ENCODE measurements at places on chromosomes 4 and X.

DNA sequence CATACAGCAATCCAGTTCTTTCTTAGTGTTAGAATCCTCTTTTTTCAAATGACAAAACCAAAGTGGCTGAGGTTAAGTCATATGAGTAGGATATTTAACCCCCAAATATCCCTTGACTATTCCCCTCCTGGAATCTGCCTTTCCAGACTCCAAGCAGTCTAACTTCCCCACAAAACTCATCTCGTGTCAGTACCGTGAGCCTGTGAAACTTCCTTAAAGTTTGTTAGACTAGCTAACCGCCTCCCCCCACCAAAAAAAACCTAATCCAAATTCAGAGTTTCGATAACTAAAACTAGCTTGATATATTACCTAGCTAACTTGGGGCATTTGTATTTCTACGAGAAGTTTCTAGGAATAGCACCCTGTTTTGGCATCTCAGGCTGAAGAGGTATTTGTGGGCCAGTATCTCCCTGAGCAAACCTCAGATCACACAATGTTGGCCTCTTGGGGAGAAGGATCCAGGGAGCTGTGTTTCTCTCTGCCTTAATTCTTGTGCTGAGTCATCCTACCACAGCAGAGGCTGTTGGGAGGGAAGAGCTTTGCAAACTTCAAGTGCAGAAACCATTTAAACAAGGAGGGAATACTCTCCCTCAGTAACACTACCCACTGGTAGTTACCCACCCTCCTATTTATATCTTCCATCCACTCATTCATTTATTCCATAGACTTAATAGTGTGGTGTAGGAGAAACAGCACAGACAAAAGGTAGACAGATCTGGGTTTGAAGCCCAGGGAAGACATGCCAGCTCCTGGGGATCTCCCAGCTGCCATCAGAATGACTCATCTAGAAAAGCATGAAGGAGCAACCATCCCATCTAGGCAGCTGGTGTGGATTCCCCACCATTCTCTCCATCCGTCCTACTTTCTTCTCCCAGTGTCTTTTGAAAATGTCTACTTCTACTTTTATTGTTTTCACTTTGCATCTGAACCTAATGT is 39.3 kb upstream of the TXK start:
- DNase-seq, result no peak
- H3K4me3 ChIP-seq, result no peak overlapping the region
- H3K36me3 ChIP-seq, result peaks cover 12% of the 10 kb centered on the region
- no peak overlapping the region for H3K27ac ChIP-seq
- peaks cover 17% of the 10 kb centered on the region for H3K4me1 ChIP-seq
- H3K27me3 ChIP-seq, result no peaks in the 10 kb centered on the region

- peaks cover 20% of the 10 kb centered on the region for H3K4me1 ChIP-seq
- H3K36me3 ChIP-seq, result peaks cover 65% of the 10 kb centered on the region
- no peak overlapping the region for H3K4me3 ChIP-seq
- peak overlapping the region; percentile 43 for H3K27ac ChIP-seq
- no peak for DNase-seq
- H3K27me3 ChIP-seq, result no peaks in the 10 kb centered on the region
These were observed 98.6 kb downstream of the HUWE1 start for GRCh38 chrX:53587795-53588420.

DNA sequence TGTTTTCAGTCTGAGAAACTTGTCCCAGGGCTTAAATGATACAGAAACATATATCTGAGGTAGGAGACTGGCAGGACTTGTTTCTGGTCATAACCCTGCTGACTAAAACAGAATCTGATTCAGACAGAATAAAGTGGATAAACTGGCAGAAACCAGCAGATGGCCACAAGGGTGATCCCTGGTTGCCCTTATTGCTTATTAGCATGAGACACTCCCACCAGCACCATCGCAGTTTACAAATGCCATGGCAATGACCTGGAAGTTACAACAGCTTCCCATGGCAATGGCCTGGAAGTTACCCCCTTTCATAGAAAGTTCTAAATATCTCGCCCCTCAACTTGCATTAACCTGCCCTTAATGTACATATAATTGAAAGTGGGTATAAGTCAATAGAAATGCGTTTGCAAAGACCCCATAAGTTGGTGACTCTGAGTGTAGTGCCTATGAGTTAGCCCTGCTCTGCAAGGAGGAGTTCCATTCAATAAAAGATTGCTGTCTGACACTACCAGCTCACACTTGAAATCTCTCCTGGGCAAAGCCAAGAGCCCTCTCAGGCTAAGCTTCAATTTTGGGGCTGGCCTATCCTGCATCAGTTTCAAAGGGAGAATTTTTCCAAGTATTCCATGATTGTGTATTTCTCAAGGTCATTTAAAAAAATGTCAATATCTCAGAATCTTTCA is 52.9 kb upstream of the PAGE5 start:
- no peak for DNase-seq
- H3K27me3 ChIP-seq, result peaks cover 6% of the 10 kb centered on the region
- H3K27ac ChIP-seq, result no peak overlapping the region

GRCh38 chr4:76585897-76586360 is 150.9 kb downstream of the SHROOM3 start:
- H3K27ac ChIP-seq, result no peak overlapping the region
- DNase-seq, result no peak
- H3K27me3 ChIP-seq, result peaks cover 67% of the 10 kb centered on the region
- no peaks in the 10 kb centered on the region for H3K36me3 ChIP-seq
- H3K4me1 ChIP-seq, result no peaks in the 10 kb centered on the region
- H3K4me3 ChIP-seq, result no peak overlapping the region

GRCh38 chr4:168972596-168972995 is 37.5 kb downstream of the CBR4 start:
- peaks cover 15% of the 10 kb centered on the region for H3K4me1 ChIP-seq
- peaks cover 11% of the 10 kb centered on the region for H3K36me3 ChIP-seq
- H3K27ac ChIP-seq, result no peak overlapping the region

- no peak overlapping the region for H3K27ac ChIP-seq
- H3K36me3 ChIP-seq, result no peaks in the 10 kb centered on the region
These were observed 64.3 kb downstream of the ZFYVE28 start for GRCh38 chr4:2354118-2354517.

- DNase-seq, result no peak
- no peaks in the 10 kb centered on the region for H3K27me3 ChIP-seq
- no peak overlapping the region for H3K27ac ChIP-seq
- H3K4me1 ChIP-seq, result peaks cover 1% of the 10 kb centered on the region
- H3K36me3 ChIP-seq, result peaks cover 10% of the 10 kb centered on the region
- H3K4me3 ChIP-seq, result no peak overlapping the region
These were observed 28.3 kb downstream of the ENOX2 start for GRCh38 chrX:130874751-130875150.

DNA sequence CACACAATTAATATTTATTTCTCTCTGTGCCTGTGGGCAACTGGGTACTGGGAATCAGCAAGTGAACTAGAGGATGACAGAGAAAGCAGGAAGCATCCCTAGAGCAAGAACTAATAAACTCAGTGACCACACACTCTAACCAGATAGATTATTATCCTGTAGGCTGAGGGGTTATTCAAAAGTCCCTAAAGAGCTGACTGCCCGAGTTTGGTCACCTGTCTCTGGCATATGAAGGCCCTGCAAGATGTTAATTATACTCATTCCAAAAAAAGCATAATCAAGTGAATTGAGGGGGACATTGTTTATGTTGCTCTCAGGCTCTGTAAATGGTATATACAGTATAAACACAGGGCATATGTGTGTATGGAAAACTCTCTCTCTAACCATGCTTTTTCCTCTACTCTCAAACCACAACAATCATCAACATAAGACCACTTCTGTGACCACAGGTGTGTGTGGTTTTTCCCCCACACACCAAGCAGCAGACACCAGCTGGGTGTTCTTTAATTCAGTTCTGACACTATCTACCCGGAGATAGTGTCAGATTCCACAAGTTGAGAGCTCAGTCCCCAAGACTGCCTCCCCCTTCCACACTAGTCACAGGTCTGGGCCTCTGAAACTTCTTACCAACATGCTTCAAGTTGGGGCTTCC is 6.2 kb upstream of the HPSE start:
- peaks cover 12% of the 10 kb centered on the region for H3K36me3 ChIP-seq
- peak; percentile 77 for DNase-seq
- peaks cover 43% of the 10 kb centered on the region for H3K27me3 ChIP-seq
- H3K4me3 ChIP-seq, result peak overlapping the region; percentile 26

GRCh38 chrX:24767557-24767956 is 73.8 kb downstream of the POLA1 start:
- H3K4me1 ChIP-seq, result no peaks in the 10 kb centered on the region
- H3K27ac ChIP-seq, result no peak overlapping the region
- no peak overlapping the region for H3K4me3 ChIP-seq
- peaks cover 44% of the 10 kb centered on the region for H3K36me3 ChIP-seq

- no peak overlapping the region for H3K27ac ChIP-seq
- H3K4me1 ChIP-seq, result no peaks in the 10 kb centered on the region
- no peak for DNase-seq
- no peak overlapping the region for H3K4me3 ChIP-seq
- H3K27me3 ChIP-seq, result no peaks in the 10 kb centered on the region
- no peaks in the 10 kb centered on the region for H3K36me3 ChIP-seq
These were observed 402.2 kb upstream of the FGF13 start for GRCh38 chrX:139113708-139114107.

- H3K27me3 ChIP-seq, result peaks cover 2% of the 10 kb centered on the region
- no peak overlapping the region for H3K4me3 ChIP-seq
- H3K36me3 ChIP-seq, result no peaks in the 10 kb centered on the region
- DNase-seq, result no peak
These were observed 148.6 kb downstream of the GC start for GRCh38 chr4:71635139-71635748.

GRCh38 chr4:142128529-142128928 is 492.1 kb downstream of the IL15 start:
- H3K27ac ChIP-seq, result no peak overlapping the region
- H3K4me1 ChIP-seq, result peaks cover 2% of the 10 kb centered on the region
- H3K4me3 ChIP-seq, result no peak overlapping the region
- no peak for DNase-seq
- no peaks in the 10 kb centered on the region for H3K27me3 ChIP-seq

DNA sequence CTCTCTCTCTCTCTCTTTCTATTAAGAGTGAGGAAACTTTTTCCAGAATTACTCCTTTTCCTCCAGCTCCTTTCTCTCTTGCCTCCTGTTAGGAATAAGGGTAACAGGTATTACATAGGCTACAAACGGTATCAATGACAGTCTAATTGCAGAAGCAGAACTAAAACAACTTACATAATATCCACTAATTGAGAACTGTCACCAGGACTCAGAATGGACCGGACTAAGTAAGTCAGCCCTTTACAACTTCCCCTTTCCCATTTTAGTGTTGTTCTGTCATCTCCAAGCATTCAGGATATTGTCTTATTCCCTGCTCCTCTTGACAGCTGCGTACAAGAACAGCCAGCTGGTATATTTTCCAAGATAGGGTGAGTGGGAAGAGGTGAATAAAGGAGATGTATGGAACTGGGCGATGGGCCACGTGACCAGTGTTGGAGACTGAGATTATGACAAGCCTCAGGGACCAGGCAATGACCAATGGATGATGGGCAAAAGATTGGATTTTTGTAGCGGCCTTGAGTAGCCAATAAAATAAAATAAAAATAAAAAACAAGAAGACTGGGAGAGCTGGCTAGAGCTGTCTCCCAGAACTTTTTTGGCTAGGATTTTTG is 2.3 kb upstream of the FNIP2 start:
- DNase-seq, result no peak
- no peak overlapping the region for H3K27ac ChIP-seq
- H3K4me3 ChIP-seq, result no peak overlapping the region
- H3K27me3 ChIP-seq, result peaks cover 7% of the 10 kb centered on the region

DNA sequence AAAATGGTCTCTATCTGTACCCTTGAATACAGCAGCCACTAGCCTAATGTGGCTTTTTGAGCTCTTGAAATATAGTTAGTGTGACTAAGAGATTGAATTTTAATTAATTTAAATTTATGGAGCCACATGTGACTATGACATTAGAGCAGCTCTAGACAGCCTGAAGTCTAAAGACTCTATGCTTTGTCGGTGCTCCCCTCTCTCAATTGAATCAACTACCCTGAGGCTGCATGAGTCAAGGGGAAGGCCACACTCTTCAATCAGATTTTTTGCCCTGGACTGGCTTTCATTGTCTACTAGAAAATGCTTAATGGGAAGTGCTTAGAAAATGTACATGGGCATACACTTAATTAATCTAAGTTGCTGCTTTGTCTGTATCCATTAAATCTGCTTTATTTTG is 11.7 kb downstream of the TLR7 start:
- H3K27ac ChIP-seq, result no peak overlapping the region
- no peaks in the 10 kb centered on the region for H3K36me3 ChIP-seq
- peaks cover 7% of the 10 kb centered on the region for H3K27me3 ChIP-seq
- no peaks in the 10 kb centered on the region for H3K4me1 ChIP-seq

DNA sequence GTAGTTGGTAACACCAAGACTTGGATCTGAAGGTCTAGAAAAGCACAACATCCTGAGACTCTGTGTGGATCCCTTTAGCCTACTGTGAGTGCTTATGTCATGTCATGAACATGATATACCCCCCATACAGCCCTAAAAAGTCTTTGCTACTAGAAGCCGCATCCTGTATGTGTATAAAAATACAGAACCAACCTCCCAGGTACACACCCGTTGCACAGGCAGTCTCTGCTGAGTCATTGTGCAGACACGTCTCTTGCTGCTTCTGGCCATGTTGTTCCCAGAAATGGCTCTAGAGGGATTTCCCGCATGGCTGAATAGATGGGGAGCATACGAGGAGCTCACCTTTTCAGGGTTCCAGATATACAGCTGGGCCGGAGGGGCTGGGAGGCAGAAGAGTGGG is 93.3 kb downstream of the MAMLD1 start:
- no peak overlapping the region for H3K27ac ChIP-seq
- peaks cover 14% of the 10 kb centered on the region for H3K36me3 ChIP-seq

DNA sequence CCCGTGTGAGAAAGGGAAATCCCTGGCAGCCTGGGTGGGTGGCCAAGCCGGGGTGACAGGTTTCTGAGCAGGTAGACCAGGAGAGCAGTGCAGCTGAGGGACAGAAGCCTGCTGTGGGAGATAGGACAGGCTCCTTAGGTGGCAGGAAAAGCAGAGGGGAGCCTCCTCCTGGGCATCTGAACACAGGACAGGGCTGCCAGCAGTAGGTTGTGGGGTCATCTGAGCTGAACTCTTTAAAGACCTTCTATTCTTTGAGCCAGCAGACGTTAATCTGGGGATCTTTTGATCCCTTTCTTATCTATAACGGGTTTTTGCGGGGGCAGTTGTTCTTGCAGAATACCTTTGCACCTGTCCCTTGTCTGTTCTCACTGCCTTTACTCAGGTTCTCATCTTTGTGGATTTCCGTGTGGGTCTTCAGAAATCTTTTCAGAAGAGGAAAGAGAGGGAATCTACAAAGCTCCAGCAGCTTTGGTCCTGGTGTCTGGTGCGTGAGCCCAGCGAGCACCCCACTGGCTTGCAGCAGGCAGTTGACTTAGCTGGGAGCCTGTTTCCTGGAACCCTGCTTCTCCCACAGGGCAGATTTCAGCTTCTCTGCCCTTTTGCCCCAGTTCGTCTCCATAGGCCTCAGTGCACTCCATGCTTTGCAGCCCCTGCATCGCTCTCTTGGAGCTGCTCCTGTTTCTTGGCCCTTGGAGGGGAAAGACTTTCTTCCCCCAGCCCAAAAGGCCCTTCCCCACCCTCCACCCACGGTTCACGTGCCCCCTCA is 35.8 kb upstream of the TADA2B start:
- H3K36me3 ChIP-seq, result peaks cover 29% of the 10 kb centered on the region
- H3K27ac ChIP-seq, result no peak overlapping the region
- peaks cover 7% of the 10 kb centered on the region for H3K4me1 ChIP-seq
- no peaks in the 10 kb centered on the region for H3K27me3 ChIP-seq
- DNase-seq, result no peak

All from activated CD8-positive, alpha-beta memory T cell treated with anti-CD3 and anti-CD28 coated beads, Interleukin-2, amount 10 ng/mL, durations not matched to agents 7 days and 5 days (primary cell).